ENCODE measurements at places on chromosomes 13 and 19.

GRCh38 chr19:10553087-10553667, 9.5 kb downstream of the ATG4D start:
- no peak for DNase-seq

DNA sequence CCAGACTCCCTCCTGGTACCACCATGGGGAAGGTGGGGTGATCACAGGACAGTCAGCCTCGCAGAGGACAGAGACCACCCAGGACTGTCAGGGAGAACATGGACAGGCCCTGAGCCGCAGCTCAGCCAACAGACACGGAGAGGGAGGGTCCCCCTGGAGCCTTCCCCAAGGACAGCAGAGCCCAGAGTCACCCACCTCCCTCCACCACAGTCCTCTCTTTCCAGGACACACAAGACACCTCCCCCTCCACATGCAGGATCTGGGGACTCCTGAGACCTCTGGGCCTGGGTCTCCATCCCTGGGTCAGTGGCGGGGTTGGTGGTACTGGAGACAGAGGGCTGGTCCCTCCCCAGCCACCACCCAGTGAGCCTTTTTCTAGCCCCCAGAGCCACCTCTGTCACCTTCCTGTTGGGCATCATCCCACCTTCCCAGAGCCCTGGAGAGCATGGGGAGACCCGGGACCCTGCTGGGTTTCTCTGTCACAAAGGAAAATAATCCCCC, 505 bp upstream of the CEACAM5 start:
- no peak for DNase-seq

GRCh38 chr13:36548129-36548528, 115.8 kb downstream of the CCNA1 start:
- no peak for DNase-seq

DNA sequence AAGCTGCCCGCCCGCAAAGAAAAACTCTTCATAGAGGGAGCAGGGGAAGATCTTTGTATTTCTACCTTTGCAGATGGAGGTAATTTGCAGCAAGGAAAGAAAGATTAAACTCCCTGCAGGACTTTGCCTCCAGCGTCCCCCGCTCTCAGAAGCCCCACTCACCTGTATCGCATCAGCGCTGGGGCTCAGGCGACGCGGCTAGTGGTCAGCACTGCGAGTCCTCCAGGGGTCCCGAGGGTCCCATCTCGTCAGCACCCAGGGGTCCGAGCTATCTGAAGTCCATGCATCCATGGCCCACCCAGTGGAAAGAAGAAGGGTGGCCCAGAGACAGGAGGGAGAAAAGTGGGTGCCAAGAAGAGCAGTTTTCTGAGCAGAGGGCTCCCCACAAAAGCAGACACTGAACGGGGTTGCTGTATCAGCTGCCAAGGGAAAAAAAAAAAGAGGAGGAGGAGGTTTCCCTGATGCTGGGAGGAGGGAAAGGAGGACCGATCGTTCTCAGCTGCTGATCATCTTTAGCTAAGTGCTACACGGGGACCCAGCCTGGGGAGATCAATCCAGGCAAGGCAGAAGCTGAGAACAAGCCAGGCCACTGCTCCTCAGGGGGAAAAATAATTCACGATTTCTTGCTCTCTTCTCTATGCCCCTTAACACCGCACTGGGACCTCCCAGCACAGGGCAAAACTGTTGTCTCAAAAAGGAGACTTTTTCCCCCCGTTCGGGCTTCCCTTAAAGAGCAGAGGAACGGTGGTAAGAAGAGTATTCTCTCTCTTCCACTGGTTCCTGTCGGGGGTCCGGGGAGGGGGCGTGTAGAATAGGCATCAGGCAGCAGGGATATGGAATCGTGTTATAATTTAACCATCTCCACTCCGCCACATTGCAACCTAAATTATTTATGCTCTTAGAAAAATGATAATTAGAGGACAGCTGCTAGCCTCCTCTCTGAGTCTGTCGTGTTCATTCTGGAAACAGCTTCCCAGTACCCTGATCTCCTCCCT, 117.7 kb upstream of the CACNA1A start:
- DNase-seq: no peak

GRCh38 chr13:36965767-36966166, 33.4 kb downstream of the ALG5 start:
- DNase-seq: no peak

DNA sequence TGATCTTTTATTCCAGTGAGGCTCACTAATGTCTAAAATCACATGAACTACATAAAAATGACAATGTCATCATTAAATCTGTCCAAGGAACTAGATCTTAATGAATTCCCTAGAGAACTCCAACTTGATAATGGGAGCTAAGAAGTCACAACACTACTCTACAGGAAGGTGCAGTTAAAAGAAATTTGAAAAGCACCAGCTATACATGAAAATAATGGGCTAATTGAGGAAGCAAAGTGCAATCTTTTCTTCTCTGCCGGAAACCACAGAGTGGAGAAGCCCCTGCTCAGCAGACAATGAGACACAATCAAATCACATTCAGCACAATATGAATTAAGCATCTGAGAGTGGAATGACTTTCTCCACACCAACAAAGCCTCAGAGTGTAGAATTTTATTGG, 261.7 kb downstream of the LHFPL6 start:
- DNase-seq: no peak

DNA sequence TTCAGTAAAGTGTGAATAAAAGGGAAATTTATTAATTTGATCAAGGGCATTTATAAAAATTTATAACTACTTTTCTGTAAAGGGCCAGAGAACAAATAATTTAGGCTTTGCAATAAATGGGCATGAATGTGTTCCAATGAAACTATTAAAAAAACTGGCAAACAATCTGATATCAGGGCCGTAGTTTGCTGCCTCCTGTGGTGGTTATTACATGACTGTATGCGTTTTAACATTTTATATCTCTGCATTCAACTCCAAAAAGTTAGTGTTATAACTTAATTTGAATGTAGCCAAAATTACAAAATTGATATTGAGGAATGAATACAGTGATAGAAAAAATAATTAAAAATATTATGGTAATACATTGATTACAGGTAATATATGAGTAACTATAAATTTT, 80.5 kb upstream of the POSTN start:
- no peak for DNase-seq

- no peak for DNase-seq
Measured at GRCh38 chr13:46359714-46360113, 27.3 kb downstream of the RUBCNL start.

DNA sequence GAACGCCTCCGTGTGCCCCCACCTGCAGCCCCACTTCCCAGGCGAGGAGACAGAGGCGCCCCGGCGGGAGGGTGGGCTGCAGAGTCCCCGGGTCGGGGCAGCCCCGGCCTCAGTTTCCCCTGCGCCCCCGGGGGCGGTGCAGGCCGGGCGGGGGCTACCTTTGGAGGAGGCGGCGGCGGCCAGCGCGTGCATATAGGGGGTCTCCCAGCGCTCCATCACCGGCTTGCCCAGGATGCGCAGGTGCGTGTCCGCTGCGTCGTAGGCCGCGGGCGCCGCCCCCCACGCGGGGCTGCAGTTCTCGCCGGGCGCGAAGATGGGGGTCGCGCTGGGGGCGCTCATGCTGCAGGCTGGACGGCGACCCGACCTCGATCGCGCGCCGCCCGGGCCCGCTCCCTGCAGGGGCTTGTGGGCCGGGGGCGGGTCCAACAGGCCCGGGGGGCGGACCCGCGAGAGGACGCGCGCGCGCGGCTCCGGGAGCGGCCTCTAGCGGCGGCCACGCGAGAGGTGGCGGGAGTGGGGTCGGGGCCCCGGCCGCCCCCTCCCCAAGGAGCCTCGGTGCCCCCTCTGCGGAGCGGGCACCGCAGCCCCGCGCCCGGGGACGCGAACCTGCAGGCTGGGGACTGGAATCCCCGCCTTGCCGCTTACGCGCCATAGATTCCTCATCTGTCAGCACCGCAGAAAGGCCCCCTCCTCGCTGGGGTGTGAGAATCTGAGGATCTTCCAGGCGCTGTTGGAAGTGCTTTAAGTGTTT, at the start of gene GAMT:
Gene GAMT, minus strand, starts transcription at position 405 of the 751 bp plus-strand sequence. Its CDS starts 66 bp downstream, at position 339.
- DNase-seq: peak; percentile 73

GRCh38 chr13:35841060-35841521, 290.1 kb downstream of the DCLK1 start:
- no peak for DNase-seq

- no peak for DNase-seq
Measured at GRCh38 chr13:42055500-42056085, 7.1 kb downstream of the DGKH start.

DNA sequence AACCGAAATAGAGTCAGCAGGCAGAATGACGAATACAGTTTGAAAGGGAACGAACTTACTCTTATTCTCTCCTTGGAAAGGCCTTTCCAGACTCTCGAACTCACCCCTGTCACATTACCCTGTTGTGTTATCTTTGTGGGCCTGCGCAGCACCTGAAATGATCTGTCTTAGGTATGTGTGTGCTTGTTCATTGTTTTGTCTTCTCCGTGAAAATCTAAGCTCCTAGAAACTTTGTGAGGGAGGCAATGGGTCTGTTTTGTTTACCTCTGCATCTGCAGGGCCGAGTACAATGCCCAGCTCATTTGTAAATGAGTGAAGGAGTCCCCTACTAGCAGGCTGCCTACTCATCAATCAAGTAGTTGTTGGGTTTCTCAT, 19.6 kb downstream of the HMGB1 start:
- no peak for DNase-seq

DNA sequence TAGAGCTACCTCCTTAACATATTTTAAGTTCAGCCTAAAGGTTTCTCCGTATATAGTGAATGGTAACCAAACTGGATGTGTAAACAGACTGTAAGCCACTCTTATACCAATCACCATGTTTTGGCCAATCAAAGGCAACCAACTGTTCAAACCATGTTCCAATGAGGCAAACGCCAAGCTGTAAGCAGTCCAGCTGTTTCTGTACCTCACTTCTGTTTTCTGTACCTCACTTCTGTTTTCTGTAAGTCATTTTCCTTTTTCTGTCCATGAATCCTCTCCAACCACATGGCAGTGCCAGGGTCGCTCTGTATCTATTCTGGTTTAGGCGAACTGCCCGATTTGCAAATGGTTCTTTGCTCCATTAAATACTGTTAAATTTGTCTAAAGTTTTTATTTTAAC, 24.4 kb downstream of the COMMD6 start:
- DNase-seq: peak; percentile 79

DNA sequence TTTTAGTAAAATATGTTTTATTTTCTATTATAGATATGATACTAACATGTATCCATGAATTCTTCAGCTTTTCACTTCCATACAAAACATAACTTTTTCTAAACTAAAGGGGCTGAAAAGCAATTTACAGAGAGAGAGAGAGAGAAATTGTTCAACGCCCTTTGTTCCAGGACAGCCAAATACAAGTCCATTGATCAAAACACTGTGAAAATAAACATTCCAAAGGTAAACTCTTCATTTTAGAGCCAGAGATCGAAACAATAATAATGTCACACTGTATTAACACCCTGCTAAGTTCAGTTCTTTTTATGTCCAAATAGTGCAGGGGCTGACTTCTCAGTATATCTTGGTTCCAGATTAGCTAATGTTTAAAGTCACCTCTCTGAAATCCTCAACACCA, 516.2 kb upstream of the ATXN8OS start:
- DNase-seq: no peak

GRCh38 chr19:12778017-12778904, 2.9 kb upstream of the HOOK2 start:
- DNase-seq: peak; percentile 61

GRCh38 chr19:11453468-11454341, 18.3 kb downstream of the PRKCSH start:
- no peak for DNase-seq

DNA sequence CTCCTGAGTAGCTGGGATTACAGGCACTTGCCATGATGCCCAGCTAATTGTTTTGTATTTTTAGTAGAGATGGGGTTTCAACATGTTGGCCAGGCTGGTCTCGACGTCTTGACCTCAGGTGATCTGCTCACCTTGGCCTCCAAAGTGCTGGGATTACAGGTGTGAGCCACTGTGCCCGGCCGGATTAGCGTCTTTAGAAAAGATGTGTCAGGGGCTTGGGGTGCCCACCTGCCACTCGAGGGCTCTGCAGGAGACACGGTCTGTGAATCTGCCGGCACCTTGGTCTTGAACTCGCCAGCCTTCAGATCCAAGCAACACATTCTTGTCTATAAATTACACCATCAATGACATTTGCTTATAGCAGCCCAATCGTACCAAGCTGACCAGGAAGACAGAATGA, 38.8 kb upstream of the TUBGCP3 start:
- no peak for DNase-seq

GRCh38 chr19:41426952-41427646, at the start of gene B3GNT8:
B3GNT8 (minus strand) TSS chr19:41427374; CDS start chr19:41426778, 596 bp downstream.
- DNase-seq: peak; percentile 86

DNA sequence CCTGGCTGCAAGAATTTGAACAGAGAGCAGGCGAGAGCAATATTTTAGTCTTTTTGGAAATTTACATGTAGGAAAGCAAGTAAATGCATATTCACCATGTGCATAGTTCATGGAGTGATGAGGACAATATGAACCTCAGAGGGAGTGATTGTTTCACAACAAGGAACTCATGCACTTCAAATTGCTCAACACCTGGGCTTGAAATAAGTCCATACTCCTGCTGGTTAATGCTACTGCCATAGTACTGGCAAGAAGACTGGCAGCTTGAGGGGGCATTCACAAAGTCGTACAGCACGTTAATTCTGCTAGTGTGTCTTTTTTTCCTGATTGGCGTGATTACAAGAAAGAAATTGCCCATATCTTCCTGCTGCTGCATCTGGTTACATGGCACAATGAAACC, 267.6 kb downstream of the PCDH17 start:
- DNase-seq: no peak
